ENCODE measurements at places on chromosomes 5 and 9. TPM values are rescaled to one million over a fixed set of nuclear protein-coding genes. Genes with fewer than 3 reads are reported as not detected.

DNA sequence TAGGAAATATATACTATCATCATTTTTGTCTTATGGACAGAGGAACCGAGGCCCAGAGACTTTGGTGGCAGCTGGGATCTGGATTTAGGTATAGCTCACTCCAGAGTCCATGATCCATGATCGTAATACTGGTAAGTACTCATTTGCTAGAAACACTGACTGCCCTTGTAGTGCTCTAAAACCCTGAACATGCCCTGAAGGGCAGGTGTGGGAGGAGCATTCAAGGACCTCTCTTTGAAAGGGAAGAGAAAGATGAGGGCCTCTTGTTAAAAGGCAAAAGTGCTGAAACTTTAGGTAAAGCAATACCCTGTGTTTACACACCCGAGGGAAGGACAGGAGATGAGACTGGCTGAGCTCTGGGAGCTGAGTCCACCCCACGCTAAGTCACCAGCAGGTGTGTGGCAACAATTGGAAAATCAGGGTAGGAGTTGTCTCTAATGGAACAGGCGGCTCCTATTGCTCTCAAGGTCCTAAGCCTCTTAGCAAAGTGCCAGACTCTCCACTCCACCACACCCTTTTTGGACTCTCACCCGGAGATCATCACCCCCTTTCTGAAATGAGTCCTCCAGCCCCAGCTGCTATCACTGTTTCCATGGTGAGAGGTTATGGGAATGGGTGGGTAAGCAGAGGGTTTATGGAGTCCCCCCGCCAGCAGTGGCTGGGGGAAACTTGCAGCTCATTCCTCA, 34.8 kb downstream of the TRPC7 start:
- H3K4me3 ChIP-seq = no peak overlapping the region
- no peaks in the 10 kb centered on the region for H3K36me3 ChIP-seq
- H3K4me1 ChIP-seq = no peaks in the 10 kb centered on the region
- H3K27me3 ChIP-seq = no peaks in the 10 kb centered on the region

GRCh38 chr5:132655821-132656773, 1.9 kb upstream of the IL13 start:
- H3K4me1 ChIP-seq = peaks cover 4% of the 10 kb centered on the region
- H3K27ac ChIP-seq = no peak overlapping the region
- H3K36me3 ChIP-seq = no peaks in the 10 kb centered on the region
- DNase-seq = no peak
- H3K27me3 ChIP-seq = no peaks in the 10 kb centered on the region

GRCh38 chr5:98489021-98489420, 284.4 kb upstream of the RGMB start:
- no peak overlapping the region for H3K4me3 ChIP-seq
- DNase-seq = no peak
- H3K27me3 ChIP-seq = no peaks in the 10 kb centered on the region

SLC36A3 gene
- total RNA-seq = not detected

DNA sequence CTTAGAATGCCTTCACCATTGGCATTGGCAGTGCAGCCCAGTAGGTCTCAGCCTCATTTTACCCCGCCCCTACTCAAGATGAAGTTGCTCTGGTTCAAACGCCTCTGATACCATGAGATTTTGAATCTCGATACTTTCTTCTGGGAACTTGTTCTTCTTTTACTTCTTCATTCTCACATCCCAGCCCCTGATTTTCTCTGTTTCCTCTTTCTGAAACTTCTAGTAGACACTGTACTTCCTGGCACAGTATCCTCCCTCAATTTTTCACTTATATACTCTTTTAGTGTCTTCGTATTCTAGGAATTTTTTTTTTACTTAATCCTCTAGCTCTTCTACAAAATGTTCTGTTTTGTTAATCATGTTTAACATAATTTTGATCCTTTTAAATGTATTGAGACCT, 13.1 kb upstream of the ZNF79 start:
- no peak for DNase-seq
- peaks cover 21% of the 10 kb centered on the region for H3K4me1 ChIP-seq
- no peaks in the 10 kb centered on the region for H3K36me3 ChIP-seq
- H3K27me3 ChIP-seq = no peaks in the 10 kb centered on the region
- H3K27ac ChIP-seq = no peak overlapping the region

CFAP90 gene
- total RNA-seq = 0.49 TPM

GRCh38 chr9:23571414-23572104, 254.5 kb downstream of the ELAVL2 start:
- DNase-seq = no peak
- no peaks in the 10 kb centered on the region for H3K4me1 ChIP-seq
- no peak overlapping the region for H3K4me3 ChIP-seq
- H3K27ac ChIP-seq = no peak overlapping the region
- no peaks in the 10 kb centered on the region for H3K36me3 ChIP-seq
- H3K27me3 ChIP-seq = no peaks in the 10 kb centered on the region

ZNF608 gene
- 60.2 TPM for total RNA-seq

GRCh38 chr5:150035139-150035895, 34.8 kb downstream of the HMGXB3 start:
- no peaks in the 10 kb centered on the region for H3K4me1 ChIP-seq
- no peak overlapping the region for H3K4me3 ChIP-seq
- no peaks in the 10 kb centered on the region for H3K27me3 ChIP-seq
- peaks cover 86% of the 10 kb centered on the region for H3K36me3 ChIP-seq
- DNase-seq = no peak

DAB2 gene
- total RNA-seq = 22.9 TPM

DNAJC25 gene
- total RNA-seq = 6.0 TPM

DNA sequence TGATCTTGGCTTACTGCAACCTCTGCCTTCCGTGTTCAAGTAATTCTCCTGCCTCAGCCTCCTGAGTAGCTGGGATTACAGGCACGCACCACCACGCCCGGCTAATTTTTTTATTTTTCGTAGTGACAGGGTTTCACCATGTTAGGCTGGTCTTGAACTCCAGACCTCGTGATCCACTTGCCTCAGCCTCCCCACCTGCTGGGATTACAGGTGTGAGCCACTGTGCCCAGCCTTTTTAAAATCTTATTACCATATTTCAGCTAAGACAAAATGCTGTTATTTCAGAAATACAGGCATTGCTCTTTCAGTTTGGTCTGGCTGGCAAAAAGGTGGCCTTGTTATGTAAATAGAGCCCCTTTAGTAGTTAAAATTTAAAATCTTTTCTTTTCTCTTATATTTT, 46.9 kb upstream of the GLDC start:
- no peak overlapping the region for H3K4me3 ChIP-seq
- no peaks in the 10 kb centered on the region for H3K4me1 ChIP-seq
- H3K27me3 ChIP-seq = no peaks in the 10 kb centered on the region
- no peak for DNase-seq
- no peak overlapping the region for H3K27ac ChIP-seq
- no peaks in the 10 kb centered on the region for H3K36me3 ChIP-seq

- H3K27ac ChIP-seq = no peak overlapping the region
- H3K27me3 ChIP-seq = no peaks in the 10 kb centered on the region
- no peaks in the 10 kb centered on the region for H3K4me1 ChIP-seq
- H3K4me3 ChIP-seq = no peak overlapping the region
- DNase-seq = no peak
These were observed 363.4 kb downstream of the RAB3C start for GRCh38 chr5:58946230-58946629.

DNA sequence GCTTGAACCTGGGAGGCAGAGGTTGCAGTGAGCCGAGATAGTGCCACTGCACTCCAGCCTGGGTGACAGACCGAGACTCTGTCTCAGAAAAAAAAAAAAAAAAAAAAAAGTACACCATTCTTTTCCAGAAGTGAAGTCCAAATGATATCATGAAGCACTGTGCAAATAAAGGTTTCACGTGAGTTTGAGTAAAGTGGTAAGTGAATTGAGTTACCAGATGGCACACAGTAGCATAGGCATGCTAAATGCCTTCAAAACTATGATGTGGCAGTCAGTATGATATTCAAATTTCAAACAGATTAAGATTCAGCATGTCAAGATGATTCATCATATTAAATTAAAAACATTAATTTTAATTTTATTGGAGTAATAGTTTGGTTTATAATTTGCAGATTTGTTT, 195.2 kb downstream of the TAF11L14 start:
- H3K36me3 ChIP-seq = no peaks in the 10 kb centered on the region
- DNase-seq = no peak
- no peaks in the 10 kb centered on the region for H3K27me3 ChIP-seq

DNA sequence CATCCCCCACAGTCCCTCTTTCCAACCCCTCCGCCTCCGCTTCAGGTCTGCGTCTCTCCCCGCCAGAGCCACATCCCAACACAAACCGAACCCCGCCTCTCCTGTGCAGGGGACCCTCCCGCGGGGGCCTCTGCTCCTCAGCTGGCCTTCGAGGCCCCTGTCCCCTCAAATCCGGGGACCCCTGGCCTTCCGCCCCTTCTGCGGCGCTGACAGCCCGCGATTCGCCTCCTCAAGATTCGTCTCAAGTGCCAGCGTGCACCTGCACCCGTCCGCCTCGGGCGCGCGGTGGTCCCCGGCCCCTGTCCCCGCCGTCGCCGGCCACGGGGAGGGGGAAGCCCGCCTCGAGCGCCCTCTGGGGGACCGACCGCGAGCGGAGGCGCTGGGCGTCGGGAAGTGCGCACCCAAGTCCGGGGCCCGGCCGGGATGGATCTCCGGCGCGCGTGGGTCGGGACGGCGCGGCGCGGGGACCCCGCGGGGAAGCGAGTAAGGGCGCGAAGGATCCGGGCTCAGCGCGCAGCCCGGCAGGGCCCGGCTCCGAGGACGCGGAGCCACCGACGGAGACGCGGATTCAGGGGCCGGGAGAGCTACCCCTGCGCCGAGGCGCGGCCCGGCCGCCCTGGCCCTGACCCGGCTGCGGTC, 623 bp downstream of the FLT4 start:
- no peaks in the 10 kb centered on the region for H3K4me1 ChIP-seq
- H3K27ac ChIP-seq = no peak overlapping the region

DNA sequence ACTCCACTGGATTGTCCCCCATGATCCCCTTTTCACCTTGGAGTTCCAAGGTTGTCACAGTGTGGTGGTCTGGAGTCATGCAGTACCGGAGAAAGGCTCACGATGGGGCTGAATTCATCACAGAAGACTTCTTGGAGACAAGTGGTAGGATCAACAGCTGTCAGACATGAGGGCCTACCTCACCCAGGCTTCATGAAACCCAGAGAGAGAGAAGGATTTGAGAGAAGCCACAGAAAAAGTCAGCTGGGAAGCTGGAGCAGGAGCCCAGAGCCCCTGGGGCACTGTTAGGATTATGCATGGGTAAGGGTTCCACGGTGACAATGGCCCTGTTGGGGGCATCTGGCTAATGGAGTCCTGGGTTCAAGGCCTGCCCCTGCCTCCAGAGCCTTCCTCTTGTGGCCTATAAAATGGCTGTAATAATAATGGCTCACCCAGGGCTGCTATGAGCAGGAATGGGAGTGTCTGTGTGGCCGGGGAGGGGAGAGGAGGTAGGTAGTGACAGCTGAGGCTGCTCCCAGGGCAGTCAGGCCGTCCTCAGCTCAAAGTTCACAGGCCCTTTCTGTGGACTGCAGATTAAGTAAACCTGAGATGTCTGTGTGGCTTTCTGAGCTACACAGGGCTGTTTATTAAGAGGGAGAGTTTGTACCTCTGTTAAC, 910 bp downstream of the TRIM14 start:
- no peak overlapping the region for H3K27ac ChIP-seq
- no peaks in the 10 kb centered on the region for H3K4me1 ChIP-seq
- no peak for DNase-seq
- no peak overlapping the region for H3K4me3 ChIP-seq
- H3K27me3 ChIP-seq = no peaks in the 10 kb centered on the region

- no peak overlapping the region for H3K27ac ChIP-seq
- H3K4me1 ChIP-seq = no peaks in the 10 kb centered on the region
- no peak for DNase-seq
- no peaks in the 10 kb centered on the region for H3K27me3 ChIP-seq
- no peak overlapping the region for H3K4me3 ChIP-seq
- no peaks in the 10 kb centered on the region for H3K36me3 ChIP-seq
These were observed 124.5 kb upstream of the FST start for GRCh38 chr5:53355931-53356330.

RABGAP1 gene
- total RNA-seq = 144 TPM

MYO10 gene
- 89.6 TPM for total RNA-seq

BARHL1 gene
- total RNA-seq = not detected

ANKRD34B gene
- not detected for total RNA-seq

- DNase-seq = peak; percentile 34
- no peaks in the 10 kb centered on the region for H3K27me3 ChIP-seq
- peaks cover 23% of the 10 kb centered on the region for H3K4me1 ChIP-seq
- H3K4me3 ChIP-seq = no peak overlapping the region
- H3K36me3 ChIP-seq = peaks cover 34% of the 10 kb centered on the region
These were observed 15.6 kb downstream of the SPACA9 start for GRCh38 chr9:132894346-132894745.

- no peak overlapping the region for H3K27ac ChIP-seq
- peaks cover 14% of the 10 kb centered on the region for H3K4me1 ChIP-seq
- H3K4me3 ChIP-seq = no peak overlapping the region
These were observed 134.2 kb downstream of the RNF180 start for GRCh38 chr5:64299805-64300204.

GRCh38 chr5:1005249-1005851, 3.3 kb upstream of the NKD2 start:
- H3K27ac ChIP-seq = peak overlapping the region; percentile 29
- DNase-seq = peak; percentile 2
- H3K36me3 ChIP-seq = no peaks in the 10 kb centered on the region
- peaks cover 7% of the 10 kb centered on the region for H3K27me3 ChIP-seq
- peaks cover 33% of the 10 kb centered on the region for H3K4me1 ChIP-seq

DNA sequence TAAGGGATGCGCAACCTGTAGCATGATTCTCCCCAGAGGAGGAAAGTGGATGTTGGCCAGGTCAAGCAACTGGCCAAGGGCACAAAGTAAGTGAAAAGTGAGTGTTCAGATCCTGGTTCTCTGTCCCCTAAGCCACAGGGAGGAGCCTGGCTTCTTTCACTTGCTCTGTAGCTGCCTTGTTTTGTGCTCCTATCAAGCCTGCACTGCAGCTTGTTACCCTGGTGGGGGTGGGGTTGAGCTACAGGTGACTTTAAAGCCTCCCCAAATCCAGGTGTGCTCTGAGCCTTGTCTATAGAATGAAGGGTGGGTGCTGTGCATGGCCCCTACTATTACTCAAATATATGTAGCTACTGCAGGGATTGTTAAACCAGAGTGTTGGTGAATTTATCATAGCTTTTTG, 32.9 kb downstream of the RALGPS1 start:
- no peaks in the 10 kb centered on the region for H3K36me3 ChIP-seq
- H3K27ac ChIP-seq = no peak overlapping the region
- no peaks in the 10 kb centered on the region for H3K27me3 ChIP-seq
- H3K4me3 ChIP-seq = no peak overlapping the region
- DNase-seq = no peak
- H3K4me1 ChIP-seq = no peaks in the 10 kb centered on the region

SLC4A9 gene
- 0.29 TPM for total RNA-seq

- H3K4me3 ChIP-seq = no peak overlapping the region
- no peaks in the 10 kb centered on the region for H3K27me3 ChIP-seq
- no peak for DNase-seq
- H3K36me3 ChIP-seq = no peaks in the 10 kb centered on the region
- no peaks in the 10 kb centered on the region for H3K4me1 ChIP-seq
These were observed 78.5 kb downstream of the OLFM1 start for GRCh38 chr9:135165756-135166519.

DNA sequence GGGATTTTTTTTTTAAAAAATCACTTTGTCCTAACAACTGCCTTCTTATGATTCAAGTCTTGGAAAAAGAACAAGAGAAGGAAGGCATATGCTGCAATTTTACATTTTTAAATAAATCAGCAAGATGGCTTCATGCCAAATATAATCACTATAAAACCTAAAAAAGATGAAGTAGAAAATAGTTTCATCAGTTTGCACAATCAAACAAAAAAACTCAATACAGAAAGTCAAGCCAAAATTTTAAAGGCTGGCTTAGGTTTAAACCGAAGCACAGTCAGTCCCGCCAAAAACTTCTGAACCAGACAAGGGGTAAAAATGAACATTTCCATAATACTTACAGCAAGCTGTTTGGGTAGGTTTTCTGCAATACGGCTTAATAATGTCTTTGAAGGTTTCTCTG, 57.3 kb downstream of the ZFR start:
- DNase-seq = no peak
- H3K4me3 ChIP-seq = no peak overlapping the region
- H3K27me3 ChIP-seq = no peaks in the 10 kb centered on the region
- no peak overlapping the region for H3K27ac ChIP-seq

TMEM215 gene
- not detected for total RNA-seq
